ENCODE measurements at places on chromosomes 12 and 14. TPM values are rescaled to one million over a fixed set of nuclear protein-coding genes. Genes with fewer than 3 reads are reported as not detected.
A peak's percentile ranks its signal among the peaks of the same experiment; 100 is the strongest.

KLRK1 gene
- 1.2 TPM for total RNA-seq

MEG3 gene
- total RNA-seq = 43.7 TPM

FSCB gene
- total RNA-seq = not detected

BEGAIN gene
- 0.61 TPM for total RNA-seq

- no peak for DNase-seq
- H3K4me1 ChIP-seq = no peaks in the 10 kb centered on the region
- no peak overlapping the region for H3K4me3 ChIP-seq
Observed at GRCh38 chr12:111275308-111275707, 93.6 kb downstream of the PHETA1 start.

DNA sequence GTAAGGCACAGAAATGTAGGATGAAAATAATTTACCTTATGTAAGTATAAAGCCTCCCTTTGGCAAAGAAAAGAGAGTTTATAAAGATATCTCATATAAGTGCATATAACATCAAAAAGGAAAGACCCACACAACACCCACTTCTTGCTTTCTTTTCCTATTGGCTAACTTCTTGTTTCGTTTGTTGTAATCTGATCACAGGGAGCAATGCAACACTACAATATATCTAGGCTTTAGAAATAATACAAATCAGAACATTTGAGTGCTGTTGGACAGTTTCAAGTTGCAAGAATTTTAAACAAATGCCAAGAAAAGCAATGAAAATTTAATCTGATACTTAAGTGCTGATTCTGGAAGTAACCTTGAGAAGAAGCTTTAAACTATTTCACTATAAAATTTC is 1.3 kb downstream of the FGD6 start:
- no peaks in the 10 kb centered on the region for H3K27me3 ChIP-seq
- peak overlapping the region; percentile 89 for H3K27ac ChIP-seq
- H3K36me3 ChIP-seq = no peaks in the 10 kb centered on the region
- DNase-seq = no peak
- no peaks in the 10 kb centered on the region for H3K4me1 ChIP-seq
- peak overlapping the region; percentile 82 for H3K4me3 ChIP-seq

DNA sequence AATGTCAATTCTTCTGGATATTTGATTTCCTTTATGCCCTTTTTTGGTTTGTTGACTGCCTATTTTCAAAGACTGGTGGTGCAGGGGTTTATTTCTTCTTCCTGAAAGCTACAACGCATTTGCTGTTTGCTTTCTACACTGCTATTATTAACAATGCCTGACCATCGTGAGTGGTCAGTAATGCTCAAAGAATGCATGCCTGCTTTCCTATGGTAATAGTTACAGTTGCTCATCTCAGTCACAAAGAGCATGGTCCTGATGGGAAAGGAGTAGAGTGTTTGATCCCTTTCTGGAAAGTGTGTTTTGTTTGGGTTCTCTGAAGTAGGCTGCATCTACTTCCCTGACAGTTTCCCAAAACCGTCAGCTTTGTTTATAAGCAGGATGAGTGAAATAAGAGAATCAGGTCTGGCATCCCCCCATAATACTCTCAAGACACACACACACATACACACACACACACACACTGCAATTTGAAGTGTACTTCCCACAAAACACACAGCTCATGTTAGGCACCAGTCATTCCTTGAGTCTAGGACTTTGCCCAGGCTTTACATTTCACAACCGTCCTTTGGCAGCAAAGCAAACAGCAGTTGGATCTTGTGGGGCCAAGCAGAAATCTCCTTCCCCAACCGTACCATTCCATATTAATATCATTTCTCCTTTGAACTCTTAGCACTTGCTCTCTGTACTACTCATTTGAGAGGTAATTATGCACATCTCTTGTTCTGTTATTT is 56.6 kb downstream of the SUDS3 start:
- no peaks in the 10 kb centered on the region for H3K36me3 ChIP-seq
- no peak overlapping the region for H3K4me3 ChIP-seq
- H3K27ac ChIP-seq = no peak overlapping the region
- DNase-seq = no peak
- H3K4me1 ChIP-seq = no peaks in the 10 kb centered on the region

GRCh38 chr12:132866251-132866828 is 21.1 kb downstream of the CHFR start:
- H3K4me3 ChIP-seq = no peak overlapping the region
- H3K27me3 ChIP-seq = no peaks in the 10 kb centered on the region
- no peak overlapping the region for H3K27ac ChIP-seq
- no peaks in the 10 kb centered on the region for H3K4me1 ChIP-seq
